ENCODE measurements at places on chromosomes 7 and 10.

- no peak for DNase-seq
Measured at GRCh38 chr7:141431711-141432110, 119.5 kb upstream of the AGK start.

DNA sequence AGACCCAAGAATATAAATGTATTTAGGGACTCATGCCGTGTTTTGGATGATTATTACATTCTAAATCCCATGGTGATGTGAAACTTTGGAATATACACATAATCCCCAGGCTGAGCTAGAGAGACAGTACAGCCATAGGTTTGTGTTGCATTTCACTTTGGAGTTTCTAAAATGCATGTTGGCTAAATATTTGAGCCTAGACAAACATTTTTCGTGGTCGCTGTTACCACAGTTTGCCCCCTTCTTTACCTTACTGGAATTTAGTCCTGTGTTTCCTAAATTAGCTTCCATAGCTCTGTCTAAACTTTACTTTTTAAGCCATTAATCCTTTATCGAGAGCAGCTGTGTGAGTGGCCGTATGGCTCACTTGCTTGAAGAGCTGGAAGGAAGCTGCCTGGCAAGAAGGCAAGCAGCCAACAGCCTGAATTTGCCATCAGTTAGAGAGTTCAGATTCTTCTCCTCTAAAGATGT, 192.0 kb downstream of the BICC1 start:
- DNase-seq = no peak

- DNase-seq = no peak
Measured at GRCh38 chr7:120089968-120090367, 183.0 kb upstream of the KCND2 start.

DNA sequence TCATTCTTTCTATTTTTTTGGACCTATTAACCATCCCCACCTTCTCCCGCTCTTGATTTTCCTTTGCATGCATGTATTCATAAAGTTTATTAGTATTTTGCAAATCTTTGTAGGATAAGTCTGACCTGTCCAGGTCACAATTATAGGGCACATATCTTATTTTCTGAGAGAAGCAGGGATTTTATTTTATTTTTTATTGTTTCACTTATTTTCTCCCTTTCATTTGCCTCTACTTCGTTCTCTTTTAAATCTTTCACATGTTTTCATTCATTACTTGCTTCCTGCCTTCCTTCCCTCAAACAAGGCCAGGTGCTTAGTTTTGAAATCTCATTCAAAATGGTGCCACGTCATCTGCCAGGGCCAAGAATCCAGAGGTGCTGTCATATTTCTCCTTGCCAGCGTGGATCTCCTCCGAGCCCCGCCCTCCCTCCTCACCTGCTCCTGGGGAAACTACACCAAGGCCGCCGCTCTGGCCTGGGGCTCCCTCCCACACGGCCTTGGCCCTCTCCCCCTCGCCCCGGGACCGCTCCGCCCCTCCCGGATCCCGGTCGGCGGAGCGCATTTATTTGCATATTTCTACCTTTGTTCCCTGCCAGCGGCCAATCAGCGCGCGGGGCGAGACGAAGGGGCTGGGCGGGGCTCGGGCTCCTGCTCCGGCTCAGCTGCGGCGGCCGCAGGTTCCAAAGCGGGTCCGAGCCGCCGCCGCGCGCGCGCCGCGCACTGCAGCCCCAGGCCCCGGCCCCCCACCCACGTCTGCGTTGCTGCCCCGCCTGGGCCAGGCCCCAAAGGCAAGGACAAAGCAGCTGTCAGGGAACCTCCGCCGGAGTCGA, at the start of gene TSPAN13:
TSPAN13 (plus strand) TSS at position 654 of the 830 bp plus-strand sequence. CDS start 213 bp downstream, outside the sequence.
- peak; percentile 37 for DNase-seq

DNA sequence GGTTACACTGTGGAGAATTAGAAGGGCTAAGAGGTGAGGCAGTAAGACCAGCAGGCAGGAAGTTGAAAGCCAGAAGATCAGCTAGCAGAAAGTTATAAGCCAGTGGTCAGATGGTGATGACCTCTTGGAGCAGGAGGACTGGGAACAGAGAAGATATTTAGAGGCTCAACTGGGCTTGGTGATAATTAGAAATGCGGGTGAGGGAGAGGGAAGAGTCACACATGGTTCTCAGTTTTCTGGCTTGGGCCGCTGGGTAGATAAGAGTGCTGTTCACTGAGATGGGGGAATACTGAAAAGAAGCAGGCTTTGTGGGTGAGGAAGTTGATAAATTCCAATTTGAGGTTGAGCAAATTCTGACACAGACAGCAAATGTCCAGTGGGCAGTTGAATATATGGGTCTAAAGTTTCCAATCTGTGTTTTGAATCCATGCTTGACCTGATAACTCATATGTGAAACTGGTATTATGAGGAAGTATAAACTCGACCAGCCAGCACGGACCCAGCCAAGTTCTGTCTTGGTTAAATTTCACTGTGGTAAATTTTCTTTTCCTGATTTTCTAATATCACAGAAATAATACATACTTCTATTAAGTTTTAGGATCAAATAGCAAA, 22.7 kb downstream of the LSMEM1 start:
- DNase-seq = no peak

DNA sequence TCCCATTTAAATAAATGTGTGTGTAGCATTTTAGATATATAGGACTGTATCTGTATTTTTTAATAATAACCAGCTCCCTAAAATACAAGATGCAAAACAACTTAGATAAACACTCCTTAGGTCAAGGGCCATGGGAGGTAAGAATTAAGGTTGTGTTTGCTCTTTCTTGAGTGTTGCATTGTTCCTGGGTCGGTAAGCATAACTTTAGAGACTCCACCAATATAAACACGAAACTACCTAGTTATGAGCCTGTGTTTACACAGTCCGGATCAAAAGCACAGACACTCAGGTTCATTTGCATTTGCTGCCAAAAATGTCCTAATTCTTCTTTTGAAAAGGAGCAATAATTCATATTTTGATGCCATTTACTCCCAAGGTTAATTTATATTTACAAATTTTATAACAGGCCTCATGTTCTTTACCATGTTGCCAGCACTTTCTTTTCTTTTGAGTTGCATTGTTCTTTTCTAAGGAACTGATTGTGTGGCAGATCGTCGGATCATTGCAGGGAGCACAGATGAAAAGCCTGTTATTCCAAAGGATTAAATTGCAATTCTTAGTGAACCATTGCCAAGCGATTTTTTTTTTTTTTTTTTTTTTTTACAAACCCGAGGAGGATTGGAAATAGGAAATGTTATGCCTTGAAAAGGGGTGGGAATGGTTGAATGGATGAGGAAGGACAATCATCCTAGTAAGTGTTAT, 45.8 kb upstream of the GLCCI1 start:
- no peak for DNase-seq

GRCh38 chr7:141339603-141340002, 211.6 kb upstream of the AGK start:
- no peak for DNase-seq
